ENCODE measurements at places on chromosomes 3 and 15. TPM values are rescaled to one million over a fixed set of nuclear protein-coding genes. Genes with fewer than 3 reads are reported as not detected.

DNA sequence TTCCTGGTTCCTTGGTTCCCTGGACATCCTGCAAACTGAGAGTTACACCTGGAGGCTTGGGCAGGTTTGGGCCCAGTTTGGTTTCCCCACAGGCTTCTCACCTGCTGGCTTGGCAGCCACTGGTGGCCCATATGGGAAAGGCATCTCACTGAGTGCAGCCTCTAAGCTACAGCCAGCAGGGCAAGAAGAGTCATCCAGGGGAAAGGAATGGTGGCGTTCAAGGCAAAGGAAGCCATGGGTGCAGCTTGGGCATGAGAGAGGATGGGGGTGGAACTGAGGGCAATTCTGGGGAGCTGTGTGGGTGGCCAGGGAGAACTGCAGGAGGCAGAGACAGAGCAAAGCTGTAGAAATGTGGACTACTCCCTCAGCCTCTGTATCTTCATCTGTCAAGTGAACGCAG is 106.4 kb downstream of the EPHB1 start:
- no peak for DNase-seq

Gene CCDC39
- total RNA-seq: 0.27 TPM

DNA sequence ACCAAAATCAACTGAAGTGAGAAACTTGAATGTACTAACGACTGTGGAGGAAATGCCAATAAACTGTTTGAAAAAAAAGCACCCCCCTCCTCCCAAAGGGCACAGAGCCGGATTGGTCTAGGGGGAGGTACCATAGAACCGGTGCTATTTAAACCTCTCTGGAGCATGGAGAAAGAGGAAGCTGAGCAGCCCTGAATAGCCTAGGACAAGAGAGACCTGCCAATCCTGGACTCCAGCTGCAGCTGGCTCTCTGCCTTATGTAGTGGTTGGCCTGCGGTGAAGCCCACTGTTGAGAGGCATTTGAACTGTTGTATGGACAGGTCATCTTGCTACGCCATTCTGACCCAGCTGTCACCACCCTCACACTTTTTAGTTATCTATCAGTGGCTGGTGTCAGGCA is 1.5 kb upstream of the SH3GL3 start:
- DNase-seq: no peak

- peak; percentile 81 for DNase-seq
Observed at GRCh38 chr3:32399030-32399620, 7.5 kb downstream of the CMTM7 start.

Gene SH2D7
- total RNA-seq: not detected

DNA sequence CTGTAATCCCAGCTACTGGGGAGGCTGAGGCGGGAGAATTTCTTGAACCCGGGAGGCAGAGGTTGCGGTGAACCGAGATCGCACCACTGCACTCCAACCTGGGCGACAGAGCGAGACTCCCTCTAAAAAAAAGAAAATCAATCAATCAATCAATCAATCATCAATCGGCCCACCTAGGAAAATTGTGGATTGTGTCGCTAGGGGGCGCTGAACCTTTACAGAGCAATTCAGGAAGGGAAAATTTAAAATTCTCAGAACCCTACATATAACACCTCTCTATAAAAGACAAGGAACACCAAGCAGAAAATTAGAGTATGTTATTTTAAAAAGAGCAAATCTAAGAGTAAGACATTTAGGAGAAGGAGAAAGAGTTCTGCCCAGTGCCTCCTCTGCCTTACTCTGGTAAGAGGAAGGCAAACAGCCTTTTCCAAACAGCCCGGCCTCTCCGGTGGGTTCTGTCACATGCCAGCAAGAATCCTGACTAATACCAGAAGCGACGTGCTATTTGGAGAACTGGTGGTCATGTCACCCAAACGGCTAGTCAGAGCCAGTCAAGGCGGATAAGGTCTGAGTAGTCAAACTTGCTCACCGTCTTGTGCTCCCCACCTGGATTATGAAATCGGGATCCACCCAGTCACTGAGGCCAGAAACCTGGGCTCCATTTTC is 22.3 kb upstream of the SMCO1 start:
- peak; percentile 40 for DNase-seq

- DNase-seq: no peak
Observed at GRCh38 chr3:55002416-55002930, 74.6 kb upstream of the LRTM1 start.

DNA sequence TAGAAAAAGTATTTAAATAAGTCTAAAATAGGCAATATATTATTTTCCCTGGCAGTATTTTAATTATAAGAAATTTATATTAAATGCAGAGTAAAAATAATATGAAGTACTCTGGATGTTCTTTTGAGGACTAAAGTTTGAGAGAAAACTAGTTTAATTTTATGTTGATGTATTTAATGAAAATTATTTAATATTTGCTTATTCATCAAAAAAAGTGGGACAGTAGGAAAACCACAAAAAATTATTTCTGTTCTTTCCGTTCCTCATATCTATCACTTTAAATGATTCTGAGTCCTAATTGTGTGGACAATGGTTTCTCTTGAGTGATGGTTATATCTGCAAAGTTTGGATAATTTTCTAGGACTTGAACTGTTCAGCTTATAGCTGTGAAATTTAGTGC is 147.2 kb upstream of the TNIK start:
- DNase-seq: no peak

GRCh38 chr3:172629470-172629869 is 81.4 kb downstream of the NCEH1 start:
- no peak for DNase-seq

Gene GPR15
- not detected for total RNA-seq

- DNase-seq: peak; percentile 66
Observed at GRCh38 chr3:51099794-51100535, 285.1 kb upstream of the MANF start.

DNA sequence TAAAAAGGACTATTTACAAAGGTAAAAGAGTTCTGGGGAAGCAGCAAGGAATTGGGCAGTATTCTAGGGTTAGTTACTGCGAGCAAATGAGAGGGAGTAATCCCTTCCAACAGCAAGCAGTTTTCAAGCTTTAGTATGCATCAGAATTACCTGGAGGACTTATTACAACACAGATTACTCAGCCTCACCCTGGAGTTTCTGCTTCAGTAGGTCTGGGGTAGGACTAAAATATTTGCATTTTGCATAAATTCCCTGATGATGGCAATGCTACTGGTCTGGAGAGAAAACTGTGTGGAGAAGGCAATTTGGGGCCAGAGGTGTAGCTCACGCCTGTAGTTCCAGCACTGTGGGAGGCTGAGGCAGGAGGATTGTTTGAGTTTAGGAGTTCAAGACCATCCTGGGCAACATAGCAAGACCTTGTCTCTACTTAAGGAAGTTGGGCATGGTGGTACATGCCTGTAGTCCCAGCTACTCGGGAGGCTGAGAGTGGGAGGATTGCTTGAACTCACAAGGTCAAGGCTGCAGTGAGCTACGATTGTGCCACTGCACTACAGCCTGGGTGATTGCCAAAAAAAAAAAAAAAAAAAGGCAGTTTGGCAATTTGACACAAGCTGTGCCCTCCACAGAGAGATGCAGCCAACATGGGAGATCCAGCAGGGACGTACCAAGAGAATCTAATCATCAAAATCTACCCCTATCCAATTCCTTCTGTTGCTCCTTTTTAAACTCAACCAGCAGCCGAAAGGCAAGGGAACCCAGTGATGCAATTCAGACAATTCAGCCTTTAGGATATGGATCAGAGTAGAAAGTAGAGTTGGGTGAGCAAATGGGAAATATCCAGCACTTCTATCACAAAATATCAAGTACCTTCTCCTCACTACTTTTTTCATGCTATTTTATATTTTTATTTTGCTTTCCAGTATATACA is 27.1 kb upstream of the AP4E1 start:
- peak; percentile 35 for DNase-seq

Gene UNC13C
- 0.81 TPM for total RNA-seq

Gene ADGRG7
- total RNA-seq: not detected

DNA sequence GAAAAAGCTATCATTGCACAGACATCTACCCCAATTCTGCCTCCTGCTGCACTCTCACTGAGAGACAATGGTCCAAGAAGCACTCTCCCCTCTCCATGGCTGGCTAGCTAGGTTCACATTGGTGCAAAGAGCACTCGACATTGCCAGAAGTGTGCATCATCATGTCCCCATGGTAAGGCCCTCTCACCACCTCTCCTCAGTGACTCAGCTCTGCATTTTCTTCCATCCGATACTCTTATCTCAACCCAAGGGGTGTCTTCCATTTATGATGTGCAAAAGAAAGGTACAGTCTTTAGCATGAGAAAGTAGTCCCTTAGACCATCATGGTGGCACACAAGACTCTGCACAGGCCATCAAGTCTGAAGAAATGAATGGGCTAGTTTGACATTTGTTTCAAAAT is 14.0 kb downstream of the RPSA start:
- no peak for DNase-seq

DNA sequence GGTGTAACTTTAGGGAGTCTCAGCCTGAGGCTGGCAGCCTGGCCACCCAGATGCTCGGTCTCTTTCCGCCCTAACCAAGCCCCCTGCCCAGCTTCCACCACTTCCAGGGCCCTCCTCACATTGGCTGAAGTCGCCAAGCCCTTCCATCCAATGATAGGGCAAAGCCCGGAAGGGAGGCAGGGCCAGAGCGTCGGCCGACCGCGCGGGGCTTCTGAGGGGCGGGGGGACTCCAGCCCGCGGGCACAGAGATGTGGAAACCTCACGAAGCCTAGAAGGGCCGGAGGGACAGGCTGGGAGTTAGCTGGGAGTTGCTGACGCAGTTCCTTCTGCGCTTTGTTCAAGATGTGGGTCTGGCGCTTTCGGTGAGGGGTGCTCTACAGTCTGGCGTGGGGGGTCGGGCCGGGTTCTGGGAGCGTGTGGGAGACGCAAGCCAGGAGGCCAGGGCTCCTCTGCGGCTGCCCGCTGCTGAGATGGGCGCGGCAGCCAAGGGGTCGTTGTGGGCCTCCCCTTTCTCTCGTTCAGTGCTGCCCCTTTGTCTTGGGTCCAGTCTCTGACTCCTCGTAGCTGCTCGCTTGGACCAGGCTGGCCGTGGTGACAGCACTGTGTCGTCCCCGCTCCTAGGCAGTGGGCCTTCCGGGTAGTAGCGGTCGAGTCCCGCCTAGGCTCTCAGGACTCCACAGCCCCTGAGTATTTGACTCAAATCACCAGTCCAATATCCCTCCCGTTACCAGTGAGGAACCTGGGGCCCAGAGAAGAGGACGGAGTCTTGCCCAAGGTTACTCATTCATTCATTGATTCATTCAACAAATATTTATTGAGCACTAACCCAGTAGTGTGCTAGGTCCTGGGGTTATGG is at the start of gene ZNF660:
Gene ZNF660, plus strand, starts transcription at position 319 of the 856 bp plus-strand sequence. CDS start 9,230 bp downstream, outside the sequence.
- peak; percentile 35 for DNase-seq

- peak; percentile 92 for DNase-seq
Observed at GRCh38 chr3:188881954-188882641, 289.7 kb upstream of the TPRG1 start.

DNA sequence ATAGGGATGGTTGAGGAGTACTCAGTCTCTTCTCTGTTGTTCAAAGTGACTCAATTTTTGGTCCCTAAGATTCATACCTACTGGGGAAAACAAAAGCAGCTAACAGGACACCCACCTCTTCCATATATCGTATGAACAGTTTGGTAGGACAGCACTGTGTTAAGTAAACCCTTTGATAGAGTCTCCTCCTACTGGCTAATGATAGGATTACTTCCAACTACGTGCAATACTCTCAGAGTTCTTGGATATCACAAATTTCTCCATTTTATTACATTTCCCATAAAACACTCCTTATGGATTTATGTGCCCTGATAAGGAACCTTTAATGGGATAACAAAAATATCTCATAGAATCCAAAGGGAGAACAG is 200.2 kb upstream of the GOLGA6L4 start:
- DNase-seq: peak; percentile 59

GRCh38 chr15:33278816-33279612 is 31.8 kb upstream of the RYR3 start:
- peak; percentile 64 for DNase-seq

GRCh38 chr3:46897829-46898320 is 20.4 kb downstream of the PTH1R start:
- DNase-seq: no peak

DNA sequence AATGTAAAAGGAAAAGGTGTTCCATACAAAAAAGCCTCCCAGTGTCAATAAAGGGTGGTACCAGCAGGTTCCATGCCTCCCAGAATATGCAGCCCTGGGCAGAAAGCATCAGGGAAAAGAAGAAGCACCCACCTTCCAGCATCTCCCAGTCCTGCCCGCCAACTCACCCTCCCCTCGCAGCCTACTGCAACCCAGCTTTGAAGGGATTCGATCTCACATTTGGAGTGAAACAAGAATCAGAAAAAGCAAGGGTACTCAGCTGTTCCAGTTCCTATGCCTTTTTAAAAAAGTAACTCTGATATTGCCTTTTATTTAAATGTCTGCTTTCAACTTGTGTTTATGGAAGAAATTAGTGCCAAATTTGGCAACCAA is 166.9 kb downstream of the ADAMTS17 start:
- no peak for DNase-seq

Gene SLC24A5
- total RNA-seq: not detected

- no peak for DNase-seq
Observed at GRCh38 chr15:73258271-73259108, 110.3 kb downstream of the HCN4 start.

GRCh38 chr3:159795042-159795441 is 193.6 kb upstream of the IL12A start:
- DNase-seq: no peak

Gene CHRD
- 4.6 TPM for total RNA-seq

Data from fibroblast of the aortic adventitia (primary cell).